ENCODE measurements at places on chromosomes 1 and 21.

DNA sequence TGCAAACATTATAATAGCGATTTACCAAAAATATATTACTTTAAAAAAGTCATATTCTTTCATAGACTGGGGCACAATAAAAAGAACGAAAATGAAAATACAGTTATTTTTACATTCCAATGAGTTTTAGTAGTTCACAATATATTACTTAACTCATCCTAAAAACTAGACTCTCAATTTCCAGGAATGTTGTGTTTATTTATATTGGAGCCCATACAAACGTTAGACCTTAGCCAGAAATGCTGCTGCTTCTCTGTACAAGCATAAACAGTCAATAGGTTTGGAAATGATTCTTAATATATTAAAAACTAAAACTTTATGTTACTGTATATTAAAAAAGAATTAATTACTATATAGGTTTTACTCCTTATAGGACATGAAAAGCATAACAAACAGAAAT lies 302.3 kb downstream of the BRINP3 start:
- no peak for DNase-seq

DNA sequence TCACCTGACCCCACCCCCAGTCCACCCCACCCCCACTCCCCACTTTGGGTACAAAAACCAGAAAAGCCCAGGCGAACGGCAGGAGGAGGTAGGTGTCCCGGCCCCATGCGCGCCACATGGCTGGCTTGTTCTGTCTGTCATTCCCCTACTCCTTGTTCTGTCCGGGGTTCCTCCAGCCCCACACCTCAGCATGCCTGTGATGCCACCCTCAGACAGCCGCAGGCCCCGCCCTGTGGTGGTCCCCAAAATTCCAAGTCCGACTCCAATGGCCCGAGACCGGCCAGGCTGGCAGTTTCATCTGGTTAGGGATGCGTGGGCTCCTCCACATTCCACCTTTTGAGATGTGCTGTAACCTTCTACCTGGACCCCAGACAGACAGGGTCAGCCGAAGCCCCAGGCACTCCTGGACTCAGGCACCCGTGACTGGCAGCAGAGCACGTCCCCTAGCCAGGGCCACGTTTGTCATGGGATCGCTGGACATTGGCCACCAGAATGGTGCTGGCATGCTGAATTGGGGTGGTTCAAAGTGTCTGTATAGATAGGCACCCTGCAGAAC lies 94.4 kb downstream of the WDR4 start:
- DNase-seq, result no peak

- DNase-seq, result no peak
Observed at GRCh38 chr1:1596493-1597274, 3.3 kb downstream of the FNDC10 start.

DNA sequence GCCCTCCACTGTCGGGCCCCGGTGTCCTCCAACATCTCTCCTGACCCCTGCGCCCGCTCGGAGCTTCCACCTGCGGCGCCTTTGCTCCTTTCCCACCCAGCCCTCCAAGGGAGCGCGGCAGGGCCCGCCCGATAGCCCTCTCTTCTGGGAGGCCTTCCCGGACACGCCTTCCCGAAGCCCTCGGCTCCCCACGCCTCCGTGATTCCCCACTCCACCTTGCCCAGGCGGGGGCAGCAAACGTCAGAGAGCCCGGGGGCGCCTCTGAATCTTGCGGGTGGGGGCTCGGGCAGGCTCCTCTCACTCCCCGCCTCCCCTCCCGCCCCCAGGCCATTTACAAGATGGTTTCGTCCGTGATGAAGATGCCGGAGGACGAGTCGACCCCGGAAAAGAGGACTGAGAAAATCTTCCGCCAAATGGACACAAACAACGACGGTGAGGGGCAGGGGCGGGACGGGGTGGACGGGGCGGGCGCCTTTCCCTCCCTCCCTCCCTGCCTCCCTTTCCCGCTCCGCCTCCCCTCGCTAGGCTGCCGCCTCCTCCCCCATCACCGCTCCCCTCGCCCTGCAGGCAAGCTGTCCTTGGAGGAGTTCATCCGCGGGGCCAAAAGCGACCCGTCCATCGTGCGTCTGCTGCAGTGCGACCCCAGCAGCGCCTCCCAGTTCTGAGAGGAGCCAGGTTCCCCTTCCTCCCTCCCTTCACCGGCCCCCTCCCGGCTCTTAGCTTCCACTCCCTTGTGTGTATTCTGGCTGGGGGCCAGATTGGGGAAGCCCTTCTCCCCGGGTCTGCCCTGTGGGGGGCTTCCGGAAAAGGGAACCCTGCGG lies 7.1 kb downstream of the HPCA start:
- peak; percentile 65 for DNase-seq

- DNase-seq, result no peak
Observed at GRCh38 chr1:214473387-214473786, 78.0 kb downstream of the PTPN14 start.

DNA sequence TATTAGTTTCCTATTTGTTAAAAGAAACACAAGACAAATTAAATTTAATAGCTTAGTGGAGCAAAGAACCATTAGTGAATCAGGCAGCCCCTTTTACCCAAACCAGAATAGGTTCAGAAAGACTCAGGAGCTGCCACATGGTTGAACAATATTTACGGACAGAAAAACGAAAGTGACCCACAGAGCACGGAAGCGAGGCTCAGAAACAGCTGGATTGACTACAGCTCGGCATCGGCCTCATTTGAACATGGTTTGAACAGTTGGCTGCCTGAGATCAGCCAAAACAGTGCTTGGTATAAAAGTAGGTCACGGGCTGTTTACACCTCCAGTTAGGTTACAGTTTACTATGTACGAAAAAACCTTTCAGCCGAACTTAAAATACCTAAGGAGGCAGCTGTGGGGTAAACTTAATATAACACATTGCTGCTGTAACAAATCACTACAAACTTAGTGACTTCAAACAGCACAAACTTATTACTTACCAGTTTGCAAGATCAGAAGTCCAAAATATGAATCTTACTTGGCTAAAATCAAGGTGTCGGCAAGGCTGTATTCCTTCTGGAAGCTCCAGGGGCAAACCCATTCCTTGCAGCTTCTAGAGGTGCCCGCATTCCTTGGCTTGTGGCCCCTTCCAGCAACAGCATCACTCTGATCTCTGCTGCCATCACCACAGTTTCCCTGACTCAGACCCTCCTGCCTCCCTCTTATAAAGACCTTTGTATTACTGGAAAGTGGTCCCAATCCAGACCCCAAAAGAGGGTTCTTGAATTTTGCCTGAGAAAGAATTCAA lies 11.8 kb downstream of the PADI4 start:
- no peak for DNase-seq

DNA sequence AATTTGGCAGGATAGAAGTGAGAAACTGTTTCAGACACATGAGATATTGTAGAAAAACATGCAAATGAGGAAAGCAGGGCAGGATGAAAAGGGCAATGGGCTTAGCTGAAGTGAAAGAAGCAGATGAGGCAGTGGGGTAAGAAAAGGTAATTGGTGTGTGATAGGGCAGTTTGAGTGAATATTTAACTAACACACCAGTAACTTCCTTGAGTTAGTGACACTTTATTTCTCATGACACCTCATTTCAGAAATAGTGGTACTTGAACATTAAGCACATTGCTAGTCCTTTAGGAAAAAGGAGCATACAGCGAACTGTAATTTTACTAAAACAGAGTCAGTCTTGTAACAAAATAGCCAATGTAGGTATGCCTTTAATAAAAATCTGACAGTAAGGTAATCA lies 415.0 kb downstream of the DPYD start:
- DNase-seq, result no peak

DNA sequence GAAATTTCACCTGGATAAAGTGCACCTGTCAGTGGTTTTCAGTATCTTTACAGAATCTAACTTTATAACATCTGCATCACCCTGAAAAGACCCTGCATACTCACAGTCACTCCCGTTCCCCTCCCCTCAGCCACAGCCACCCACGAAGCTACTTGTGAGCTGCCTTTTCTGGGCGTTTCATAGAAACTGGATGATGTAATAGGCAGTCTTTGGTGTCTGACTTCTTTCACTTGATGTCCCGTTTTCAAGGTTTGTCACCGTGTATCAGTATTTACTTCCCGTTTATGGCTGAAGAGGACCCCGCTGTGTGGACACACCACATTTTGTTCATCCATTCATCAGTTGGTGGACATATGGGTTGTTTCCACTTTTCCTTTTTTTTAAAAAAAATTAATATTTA lies 47.8 kb upstream of the LRRC3 start:
- no peak for DNase-seq

GRCh38 chr21:39430457-39430856 lies 15.1 kb downstream of the LCA5L start:
- no peak for DNase-seq

DNA sequence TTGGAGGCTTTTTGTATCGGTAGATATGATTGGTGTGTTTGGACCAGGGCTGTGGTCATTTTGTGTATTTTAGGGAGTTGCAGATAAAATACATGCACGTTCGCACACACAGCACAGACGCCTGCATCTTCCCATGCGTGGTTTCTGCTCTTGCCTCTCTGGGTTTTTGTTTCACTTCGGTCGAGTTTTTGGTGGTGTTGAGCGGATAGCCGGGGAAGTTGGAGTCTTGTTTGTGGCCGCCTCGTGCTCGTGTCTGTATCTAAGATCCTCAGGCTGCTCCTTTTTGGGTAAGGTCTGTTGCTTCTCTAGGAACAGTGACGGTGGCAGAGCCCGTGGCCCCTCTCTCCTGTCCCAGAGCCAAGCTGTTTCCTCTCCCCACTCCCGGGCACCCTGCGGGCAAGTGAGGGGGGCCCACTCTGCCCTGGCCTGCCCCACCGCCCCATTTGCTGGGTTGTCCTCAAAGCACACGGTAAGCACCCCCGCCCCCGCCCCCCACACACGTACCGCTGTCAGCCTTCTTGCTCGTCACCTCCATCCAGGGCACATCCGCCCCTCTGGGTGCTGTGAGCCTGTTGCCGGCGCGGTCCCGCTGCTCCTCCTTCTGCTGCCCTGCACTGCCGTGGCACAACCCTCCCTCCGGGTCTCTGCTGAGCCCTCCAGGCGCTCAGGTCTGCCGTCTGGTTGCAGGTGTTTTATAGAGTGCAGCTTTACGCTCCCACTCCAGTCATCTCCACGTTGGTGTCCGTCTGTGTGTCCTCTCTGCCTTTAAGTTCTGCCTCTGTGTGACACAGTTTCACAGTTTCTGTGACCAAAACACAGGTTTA lies 51.9 kb downstream of the AGPAT3 start:
- no peak for DNase-seq

DNA sequence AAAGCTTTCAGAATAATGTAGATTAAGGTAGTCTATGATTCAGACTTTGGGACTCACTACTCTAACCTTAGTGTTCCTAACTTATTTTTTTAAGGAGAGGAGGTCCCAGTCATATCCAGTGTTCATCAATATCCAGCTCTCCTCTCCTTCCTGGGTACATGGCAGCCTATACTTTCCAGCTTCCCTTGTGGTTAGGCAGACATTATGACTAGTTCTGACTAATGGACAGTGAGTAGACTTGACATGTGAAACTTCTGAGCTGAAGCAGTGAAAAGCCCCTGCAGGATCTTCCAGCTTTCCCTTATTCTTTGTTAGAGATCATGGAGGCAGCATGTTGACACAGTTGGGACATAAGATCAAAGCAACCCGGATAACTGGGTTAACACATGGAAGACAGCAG lies 144.2 kb downstream of the PTPRU start:
- DNase-seq, result no peak

GRCh38 chr1:41135196-41135947 lies 106.7 kb downstream of the SCMH1 start:
- DNase-seq, result no peak

All from NCI-H1105 (cell line).